Kasumi-1 (cell line): ENCODE measurements at places on chromosomes 4 and X.
A peak's percentile ranks its signal among the peaks of the same experiment; 100 is the strongest.

- no peak for DNase-seq
These were observed 633.3 kb downstream of the ANKRD50 start for GRCh38 chr4:124079174-124079780.

- DNase-seq = no peak
These were observed 250.3 kb upstream of the FAM47A start for GRCh38 chrX:34382416-34382815.

DNA sequence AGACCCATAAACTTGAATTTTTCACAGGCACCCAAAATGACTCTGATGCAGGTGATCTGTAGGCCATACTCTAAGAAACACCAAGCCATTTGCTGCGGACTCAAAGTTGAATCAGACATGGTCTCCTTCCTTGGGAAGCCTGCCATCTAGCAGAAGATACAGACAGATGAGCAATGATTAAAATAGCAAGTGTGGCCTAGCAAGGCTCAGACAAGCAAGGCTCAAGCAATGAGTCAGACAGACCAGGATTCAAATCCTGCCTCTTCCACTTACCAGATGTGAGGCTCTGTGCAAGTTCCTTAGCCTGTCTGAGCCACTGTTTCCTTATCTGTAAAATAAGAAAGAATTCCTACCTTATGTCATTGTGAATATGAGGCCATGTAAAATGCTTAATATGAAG, 2.3 kb downstream of the CCDC149 start:
- no peak for DNase-seq

GRCh38 chr4:158112611-158113010, 60.2 kb downstream of the GASK1B start:
- DNase-seq = peak; percentile 11

- no peak for DNase-seq
These were observed 12.5 kb upstream of the MAB21L2 start for GRCh38 chr4:150569384-150569987.

- no peak for DNase-seq
These were observed 567.7 kb downstream of the KCNIP4 start for GRCh38 chr4:21380861-21381260.

- DNase-seq = no peak
These were observed 21.1 kb upstream of the LUZP4 start for GRCh38 chrX:115268421-115268820.

DNA sequence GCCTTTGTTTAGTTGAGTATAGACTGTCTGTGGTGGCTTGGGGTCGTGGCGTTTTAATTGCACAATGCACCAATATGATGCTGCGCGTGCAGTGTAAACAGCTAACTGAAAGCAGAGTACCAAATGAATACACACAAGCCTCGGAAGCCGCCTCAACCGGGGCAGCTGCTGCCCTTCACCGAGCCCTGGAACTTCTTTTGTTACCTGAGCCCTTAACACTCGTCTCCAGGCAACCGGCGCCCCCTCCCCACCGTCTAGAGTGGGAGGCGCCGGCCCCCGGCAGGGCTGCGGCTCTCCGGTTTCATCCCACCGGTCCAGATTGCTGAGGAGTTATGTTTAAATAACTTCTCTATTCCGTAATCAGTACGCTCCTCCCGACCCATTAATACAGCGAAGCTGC, 173.2 kb upstream of the TBL1X start:
- DNase-seq = no peak

DNA sequence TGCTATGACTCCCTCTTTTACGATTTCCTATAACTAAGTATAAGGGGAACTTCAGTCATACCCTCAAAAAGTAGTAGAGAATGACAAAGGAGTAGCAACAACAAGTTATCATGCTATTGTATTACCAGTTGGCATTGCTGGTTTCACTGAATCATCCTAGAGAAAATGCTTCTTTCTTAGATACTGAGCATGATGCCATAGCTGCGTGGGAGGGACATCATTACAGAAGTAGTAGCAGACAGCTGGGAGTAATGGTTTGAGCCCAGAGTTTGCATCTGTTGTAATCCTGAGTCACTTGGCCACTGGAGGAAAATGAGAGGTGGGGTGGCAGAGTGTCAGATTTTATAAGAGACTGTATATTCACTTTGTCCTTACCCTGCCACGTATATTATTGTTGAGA, 38.6 kb downstream of the MTMR1 start:
- no peak for DNase-seq

GRCh38 chr4:62262676-62263075, 1062.5 kb downstream of the ADGRL3 start:
- no peak for DNase-seq

DNA sequence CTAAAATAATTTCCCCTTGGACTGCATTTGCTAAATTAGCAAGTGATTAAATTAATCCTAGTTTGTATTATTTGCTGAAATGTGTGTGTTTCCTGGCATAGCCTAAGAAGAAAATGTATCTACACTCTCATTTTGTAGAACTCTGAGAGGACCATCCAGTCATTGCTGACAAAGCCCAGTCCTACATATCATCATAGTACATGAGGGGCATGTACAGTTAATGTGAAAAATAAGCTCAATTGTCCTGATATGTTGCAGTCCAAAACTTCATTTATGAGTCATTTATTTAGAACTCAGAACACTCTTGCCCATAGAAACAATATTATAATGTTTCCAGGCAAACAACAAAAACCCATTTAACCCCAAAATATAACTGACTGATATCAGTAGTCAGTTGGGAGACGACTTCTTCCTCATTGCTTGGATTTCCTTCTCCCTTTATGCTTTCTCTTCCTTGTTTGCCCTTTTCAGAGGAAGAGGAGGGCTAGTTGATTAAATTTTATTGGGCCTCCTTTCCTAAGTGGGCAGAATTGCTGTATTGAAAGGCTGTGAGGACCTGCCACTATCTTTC, 26.9 kb upstream of the BBS12 start:
- no peak for DNase-seq

DNA sequence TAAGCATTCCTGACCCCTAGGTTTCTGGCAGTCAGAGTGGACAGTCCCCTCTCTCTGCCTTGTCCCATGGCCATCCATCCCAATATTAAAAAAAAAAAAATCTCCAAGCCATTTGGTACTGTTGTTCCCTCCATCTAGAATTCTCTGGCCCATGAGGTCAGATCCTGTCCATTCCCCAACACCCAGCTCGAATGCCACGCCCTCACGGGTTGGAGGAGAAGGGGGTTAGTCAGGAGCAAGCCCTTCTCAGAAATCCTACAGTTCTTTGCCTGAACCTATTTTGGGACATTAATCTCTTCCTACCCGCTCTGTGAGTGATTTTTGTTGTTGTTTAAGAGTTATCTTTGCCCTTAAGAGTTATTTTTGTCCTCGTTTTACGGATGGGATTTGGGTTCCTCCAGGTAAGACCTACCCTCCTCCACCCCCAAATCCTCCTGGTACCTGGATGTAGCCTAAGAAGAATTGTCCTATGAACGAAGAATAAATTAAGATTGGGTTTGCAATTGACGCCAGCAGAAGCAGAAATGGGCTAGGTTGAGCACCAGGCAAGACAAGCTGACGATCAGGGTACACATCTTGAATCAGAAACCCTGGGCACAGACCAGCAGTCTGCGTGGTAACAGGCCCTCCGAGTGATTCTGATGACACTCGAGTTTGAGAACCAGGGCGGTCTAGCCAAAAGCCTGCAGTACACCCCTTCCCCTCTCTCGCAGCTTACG, 977 bp downstream of the RNF175 start:
- no peak for DNase-seq

GRCh38 chr4:174681723-174682300, 147.2 kb downstream of the GLRA3 start:
- no peak for DNase-seq

DNA sequence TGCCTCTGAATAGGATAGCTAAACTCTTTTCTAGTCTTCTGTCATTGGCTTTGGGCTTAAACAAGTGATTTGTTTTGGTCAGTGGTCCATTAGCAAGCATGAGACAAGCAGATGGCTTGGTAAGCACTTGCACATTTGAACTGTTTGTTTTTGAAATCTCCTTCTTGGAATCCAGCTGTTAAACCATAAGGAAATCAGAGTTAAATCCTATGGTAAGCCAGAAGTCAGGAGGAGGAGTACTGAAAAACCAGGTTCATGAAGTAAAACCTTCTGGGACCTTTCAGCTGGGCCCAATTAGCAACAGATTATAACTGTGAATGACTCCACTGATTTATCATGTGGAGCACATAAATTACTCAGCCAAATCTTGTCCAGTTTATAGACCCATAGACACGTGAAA, 1042.5 kb upstream of the PABPC4L start:
- no peak for DNase-seq

- DNase-seq = no peak
These were observed 13.7 kb upstream of the TMPRSS11B start for GRCh38 chr4:68259191-68259590.

GRCh38 chr4:6617246-6617645, 23.2 kb upstream of the MRFAP1 start:
- DNase-seq = no peak

- DNase-seq = peak; percentile 33
These were observed 260.9 kb downstream of the GLUD2 start for GRCh38 chrX:121308276-121308805.
